ENCODE measurements at places on chromosomes 4 and X.

- DNase-seq: peak; percentile 42
Observed at GRCh38 chr4:56424697-56425514, 10.5 kb downstream of the PPAT start.

GRCh38 chr4:8086783-8087445 lies 71.7 kb downstream of the ABLIM2 start:
- DNase-seq: no peak

DNA sequence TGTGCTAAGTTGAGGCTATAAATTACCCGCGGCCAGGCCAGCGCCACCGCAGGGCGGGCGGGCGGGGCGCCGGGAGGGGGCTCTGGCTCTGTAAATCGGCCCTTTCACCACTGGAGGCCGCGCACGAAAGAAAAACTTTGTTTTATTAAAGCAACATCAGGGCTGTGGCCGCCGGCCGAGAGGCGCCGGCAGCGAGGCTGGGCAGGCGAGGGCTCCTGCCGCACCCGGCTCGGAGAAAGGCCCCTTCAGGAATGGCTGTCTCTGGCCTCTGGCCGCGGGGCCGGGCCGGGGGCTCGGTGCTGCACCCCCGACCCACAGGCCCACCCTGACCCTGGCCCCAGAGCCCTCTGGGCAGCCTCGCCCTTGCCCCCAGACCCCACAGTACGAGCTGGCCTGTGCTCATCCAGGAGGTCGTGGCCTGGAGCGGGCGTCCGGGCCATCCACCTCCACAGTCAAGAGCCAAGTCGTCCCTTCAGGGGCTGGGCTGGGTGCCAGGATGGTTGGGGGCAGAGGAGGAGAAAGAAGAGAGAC lies 29.5 kb upstream of the FGFR3 start:
- DNase-seq: peak; percentile 28

DNA sequence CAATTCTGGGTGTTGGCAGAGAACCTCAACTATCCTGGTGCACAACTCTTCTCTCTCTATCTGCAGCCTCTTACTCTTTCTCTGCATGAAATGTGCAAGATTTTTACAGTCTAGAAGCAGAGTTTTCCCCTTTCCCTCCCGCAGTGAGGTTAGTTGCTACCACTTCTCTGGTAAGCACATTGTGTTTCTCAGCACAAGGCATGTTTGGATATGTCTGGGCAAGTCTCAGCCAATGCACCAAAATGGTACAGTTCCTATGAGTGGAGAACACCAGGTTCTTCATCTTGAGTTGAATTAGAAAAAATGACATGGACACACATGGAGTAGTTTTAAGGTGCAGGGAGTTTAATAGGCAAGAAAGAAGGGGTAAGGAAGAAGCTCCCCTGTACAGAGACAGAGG lies 187.0 kb downstream of the CCNG2 start:
- DNase-seq: peak; percentile 24

DNA sequence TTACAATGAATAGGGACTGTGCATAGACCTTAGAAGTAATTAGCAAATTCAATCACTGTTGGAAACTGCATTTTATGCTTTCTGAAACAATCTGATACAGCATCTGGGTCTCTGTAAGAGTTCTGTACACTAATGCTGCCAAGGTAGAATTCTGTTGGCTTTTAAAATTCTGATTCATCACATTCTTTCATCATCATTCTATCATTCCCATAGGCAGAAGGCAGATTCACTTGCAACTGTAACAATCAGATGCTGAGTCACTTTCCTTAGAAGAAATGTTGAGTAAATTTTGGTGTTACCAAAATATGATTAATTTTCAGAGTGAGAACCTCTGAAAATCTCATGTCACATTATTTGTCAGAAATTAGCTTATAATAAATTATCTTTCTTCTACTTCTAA lies 267.2 kb downstream of the MAPK10 start:
- DNase-seq: no peak

- peak; percentile 54 for DNase-seq
Observed at GRCh38 chr4:93199492-93199891, 629.1 kb upstream of the ATOH1 start.

GRCh38 chr4:69051576-69051943 lies 44.7 kb upstream of the UGT2B7 start:
- no peak for DNase-seq

GRCh38 chr4:102757681-102758080 lies 3.1 kb downstream of the MANBA start:
- no peak for DNase-seq

GRCh38 chr4:112516066-112516470 lies at the start of gene NEUROG2:
Gene NEUROG2, minus strand, starts transcription at chr4:112516180. Its CDS starts 705 bp downstream, at chr4:112515475.
- no peak for DNase-seq

DNA sequence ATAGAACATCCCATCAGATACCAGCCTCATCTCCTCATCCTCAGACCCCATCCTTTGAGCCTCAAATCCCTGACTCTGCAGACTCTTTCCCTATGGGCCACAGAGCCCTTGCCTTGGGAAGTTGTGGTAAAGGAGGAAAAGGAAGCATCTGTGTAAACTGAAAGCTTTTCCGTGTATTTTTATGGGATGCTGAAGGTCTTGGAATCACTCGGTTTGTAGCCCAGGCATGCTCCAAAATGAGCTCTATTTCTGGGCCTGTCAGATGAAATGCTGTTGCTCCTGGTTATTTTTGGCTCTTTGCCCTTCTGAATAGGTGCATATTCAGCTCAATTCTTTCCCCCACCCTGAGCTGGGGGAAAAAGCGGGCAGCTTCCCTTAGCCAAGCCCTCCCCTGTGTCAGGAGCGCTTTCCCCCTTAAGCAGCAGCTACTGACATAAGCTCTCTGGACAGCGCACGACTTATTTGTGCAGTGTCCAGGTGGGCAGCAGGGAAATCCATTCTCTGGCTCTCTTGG lies 5.0 kb upstream of the SEL1L3 start:
- DNase-seq: no peak

- DNase-seq: no peak
Observed at GRCh38 chrX:97405031-97405660, 521.4 kb downstream of the RPA4 start.

DNA sequence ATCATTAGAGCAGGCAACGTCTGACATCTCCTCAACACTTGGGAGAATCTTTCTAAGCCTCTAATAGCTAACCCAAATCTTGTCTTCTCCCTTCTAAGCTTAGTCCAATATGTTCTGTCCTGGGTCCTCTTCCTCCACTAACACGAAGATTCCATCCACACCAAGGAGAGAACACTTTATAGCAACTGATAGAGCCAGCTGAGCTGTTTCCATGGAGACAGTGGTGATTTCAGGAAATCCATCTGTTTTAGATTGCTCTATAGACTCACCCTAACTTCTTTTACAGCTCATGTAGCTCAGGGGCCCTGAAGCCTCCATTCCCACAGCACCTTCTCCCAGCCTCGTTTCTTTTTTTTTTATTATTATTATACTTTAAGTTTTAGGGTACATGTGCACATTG lies 37.4 kb downstream of the SCD5 start:
- DNase-seq: no peak

All from KBM-7 (cell line).